ENCODE measurements at places on chromosomes 12 and 14. TPM values are rescaled to one million over a fixed set of nuclear protein-coding genes. Genes with fewer than 3 reads are reported as not detected.

The PTPRB gene
- total RNA-seq: not detected

The VAMP1 gene
- total RNA-seq: 51.2 TPM

GRCh38 chr12:124416516-124417395 lies 121.9 kb downstream of the RFLNA start:
- DNase-seq: no peak

- no peak for DNase-seq
Measured at GRCh38 chr14:105146181-105146975, 22.2 kb downstream of the JAG2 start.

The APOF gene
- not detected for total RNA-seq

GRCh38 chr14:73997108-73997943 lies 21.8 kb downstream of the ENTPD5 start:
- no peak for DNase-seq

- no peak for DNase-seq
Measured at GRCh38 chr12:43309959-43310358, 242.0 kb downstream of the ADAMTS20 start.
